ENCODE measurements at places on chromosomes 1 and 21.
A peak's percentile ranks its signal among the peaks of the same experiment; 100 is the strongest.

- DNase-seq = peak; percentile 58
These were observed 257.6 kb upstream of the USP24 start for GRCh38 chr1:55472784-55473183.

DNA sequence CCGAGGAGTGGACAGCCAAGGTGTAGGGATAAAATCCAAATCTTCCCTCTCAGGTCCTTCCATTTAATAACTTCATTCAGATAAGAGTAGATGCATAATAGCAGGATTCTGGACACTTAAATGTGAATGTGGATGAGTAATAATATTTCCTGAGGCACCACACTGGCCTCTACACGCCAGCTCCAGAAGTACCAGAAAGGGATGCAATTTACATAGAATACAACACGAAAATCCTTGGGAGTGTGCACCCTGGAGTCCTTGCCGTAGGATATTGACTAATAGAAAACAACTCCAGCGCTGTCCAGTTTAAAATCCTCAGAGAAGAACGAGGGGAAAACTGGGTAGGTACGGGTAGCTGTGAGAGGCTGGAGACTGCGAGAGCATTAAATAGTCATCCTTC is 6.9 kb downstream of the PLXNA2 start:
- no peak for DNase-seq

- peak; percentile 93 for DNase-seq
These were observed 57.5 kb upstream of the GUCA2A start for GRCh38 chr1:42221952-42222606.

DNA sequence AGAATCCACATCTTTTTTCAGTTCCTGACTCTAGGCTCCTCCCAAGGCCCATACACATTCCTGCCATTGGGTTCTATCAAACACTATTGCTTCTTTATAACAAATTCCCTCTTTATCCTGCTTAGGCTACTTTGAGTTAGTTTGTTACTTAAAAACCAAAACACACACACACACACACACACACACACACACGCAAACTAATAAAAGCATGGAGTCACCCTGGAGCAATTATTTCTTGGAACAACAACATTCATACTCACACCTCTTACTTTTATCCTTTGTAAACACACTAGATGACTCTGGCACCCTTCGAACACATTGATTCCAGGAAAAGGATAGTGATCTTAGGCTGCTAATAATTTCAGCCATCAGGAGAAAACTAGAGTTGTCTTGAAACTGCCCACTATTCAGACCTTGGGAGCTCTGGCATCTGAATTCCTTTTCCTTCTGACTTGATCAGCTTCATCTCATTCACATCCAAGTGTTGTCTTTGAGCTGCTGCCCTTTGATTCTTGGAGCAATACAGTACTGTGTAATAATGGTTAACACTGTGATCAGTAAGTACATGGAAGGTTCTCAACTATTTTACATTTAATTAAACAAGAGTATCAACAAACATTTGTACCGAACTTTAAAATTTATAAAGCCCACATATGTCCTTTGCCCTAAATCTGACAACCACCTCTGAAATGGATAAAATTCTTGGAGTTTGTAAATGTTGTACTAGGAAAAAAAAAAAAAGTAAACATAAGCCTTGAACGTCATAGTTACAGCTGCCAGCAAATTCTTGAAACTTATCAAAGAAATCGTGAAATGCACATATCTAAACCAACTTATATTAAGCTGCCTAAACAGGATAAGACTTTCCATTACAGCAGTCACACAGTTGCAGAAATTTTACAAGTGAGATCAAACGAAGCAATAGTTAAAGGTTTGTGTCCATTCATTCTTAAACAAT is 2.8 kb upstream of the SEC22B start:
- peak; percentile 34 for DNase-seq

DNA sequence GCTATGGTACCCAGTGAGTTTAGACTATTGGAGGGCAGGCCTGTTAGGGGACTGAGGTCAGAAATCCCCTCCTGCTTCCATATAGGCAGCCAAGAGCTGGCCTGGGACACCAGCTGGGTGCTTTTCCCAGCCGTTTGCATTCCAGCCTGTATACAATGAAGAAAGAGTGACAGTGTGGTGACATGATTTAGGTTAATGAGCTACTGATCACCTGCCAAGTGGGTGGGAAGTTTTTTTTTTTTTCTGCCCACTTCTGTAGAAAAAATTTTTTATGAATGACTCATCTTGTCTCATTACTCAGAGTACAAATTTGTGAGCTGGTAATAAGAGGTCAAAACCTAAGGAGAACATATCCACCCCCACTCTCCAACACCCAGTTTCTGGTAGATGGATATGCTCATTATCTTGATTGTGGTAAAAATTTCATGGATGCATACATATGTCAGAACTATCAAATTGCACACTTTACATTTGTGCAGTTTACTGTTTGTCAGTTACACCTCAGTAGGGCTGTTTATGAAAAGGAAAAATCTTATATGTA is 16.4 kb upstream of the CGN start:
- peak; percentile 92 for DNase-seq

GRCh38 chr21:35825370-35826353 is 234.7 kb downstream of the SETD4 start:
- DNase-seq = no peak

- DNase-seq = no peak
These were observed 6.1 kb downstream of the SLC22A15 start for GRCh38 chr1:115982400-115982799.

- no peak for DNase-seq
These were observed 1.7 kb downstream of the RCC2 start for GRCh38 chr1:17437580-17438317.

DNA sequence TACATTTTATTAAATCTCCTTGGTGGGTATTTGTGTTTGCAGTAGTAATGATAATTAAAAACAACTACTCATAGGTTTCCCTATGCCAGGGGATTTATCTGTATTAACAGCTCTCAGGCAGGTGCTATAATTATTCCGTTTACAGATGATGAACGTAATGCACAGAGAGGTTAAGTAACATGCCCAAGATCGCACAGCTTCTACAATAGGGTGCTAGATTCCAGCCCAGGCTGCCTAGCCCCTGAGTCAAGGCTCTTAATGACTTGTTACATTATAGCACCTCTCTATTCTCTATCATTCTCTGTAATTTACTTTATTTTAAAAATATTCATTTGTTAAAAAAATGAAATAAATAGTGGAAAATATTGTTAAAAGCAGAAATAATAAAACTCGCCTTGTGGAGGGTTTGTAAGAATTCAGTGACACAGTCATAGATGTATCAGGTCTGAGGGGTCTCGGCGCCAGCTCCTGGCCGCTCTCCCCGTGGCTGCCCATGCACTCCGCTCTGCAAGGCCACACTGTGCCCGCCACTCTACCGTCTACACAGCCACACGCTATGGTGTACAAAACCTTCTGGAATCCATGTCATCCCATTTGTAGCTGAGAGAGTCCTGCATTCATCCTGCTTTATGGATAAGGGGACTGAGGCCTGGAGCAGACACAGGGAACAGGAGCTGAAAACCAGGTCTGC is 562.2 kb downstream of the MATN1 start:
- no peak for DNase-seq

- peak; percentile 95 for DNase-seq
These were observed at the start of gene MSTO1 for GRCh38 chr1:155609515-155610256. TSS of gene MSTO1 (plus strand) at chr1:155610218. CDS start at chr1:155610249, 31 bp downstream.

DNA sequence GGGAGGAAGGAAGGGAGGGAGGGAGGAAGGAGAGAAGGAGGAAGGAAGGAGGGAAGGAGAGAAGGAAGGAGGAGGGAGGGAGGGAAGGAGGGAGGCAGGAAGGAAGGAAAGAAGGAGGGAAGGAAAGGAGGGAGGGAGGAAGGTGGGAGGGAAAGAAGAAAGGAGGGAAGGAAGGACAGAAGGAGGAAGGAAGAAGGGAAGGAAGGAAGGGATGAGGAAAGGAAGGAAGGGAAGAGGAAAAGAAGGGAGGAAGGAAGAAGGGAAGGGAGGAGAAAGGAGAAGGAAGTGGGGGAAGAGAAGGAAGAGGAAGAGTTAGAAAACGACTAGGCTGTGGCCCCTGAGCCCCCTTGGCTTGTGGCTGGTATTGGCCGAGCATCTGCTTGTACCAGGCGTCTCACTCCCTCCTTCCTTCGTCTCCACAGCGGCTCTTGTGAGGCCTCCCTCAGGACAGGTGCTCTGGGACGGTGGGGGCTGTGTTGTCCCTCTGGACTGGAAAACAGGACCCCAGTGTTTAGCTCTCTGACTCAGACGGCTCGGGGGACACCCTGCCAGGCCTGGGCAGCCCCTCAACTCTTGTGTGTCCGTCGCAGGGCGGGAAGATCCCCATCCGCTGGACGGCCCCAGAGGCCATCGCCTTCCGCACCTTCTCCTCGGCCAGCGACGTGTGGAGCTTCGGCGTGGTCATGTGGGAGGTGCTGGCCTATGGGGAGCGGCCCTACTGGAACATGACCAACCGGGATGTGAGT is 36.2 kb upstream of the C1QA start:
- no peak for DNase-seq

DNA sequence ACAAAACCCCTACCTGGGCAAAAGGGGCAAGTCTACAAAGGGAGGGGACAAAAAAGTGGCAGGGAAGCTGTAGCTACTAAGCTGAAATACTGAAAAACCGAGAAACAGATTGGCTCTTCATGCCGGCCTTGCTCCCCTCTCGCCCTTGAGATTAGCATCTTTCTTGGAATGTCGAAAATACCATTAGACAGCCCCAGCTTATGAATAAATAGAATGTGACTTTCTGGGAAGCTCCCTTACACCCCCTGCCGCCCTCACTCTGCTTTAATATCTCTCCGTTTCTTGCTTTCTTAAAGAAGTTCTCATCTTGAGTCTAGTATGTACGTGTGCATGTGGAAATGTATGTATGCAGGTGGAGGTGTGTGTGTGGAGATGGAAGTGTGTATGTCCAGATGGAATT is 14.1 kb downstream of the TRAF3IP3 start:
- DNase-seq = no peak

- DNase-seq = no peak
These were observed at the start of gene RSPO1 for GRCh38 chr1:37634244-37634991. TSS of gene RSPO1 (minus strand) at chr1:37634892. CDS start at chr1:37629661, 5,231 bp downstream.

DNA sequence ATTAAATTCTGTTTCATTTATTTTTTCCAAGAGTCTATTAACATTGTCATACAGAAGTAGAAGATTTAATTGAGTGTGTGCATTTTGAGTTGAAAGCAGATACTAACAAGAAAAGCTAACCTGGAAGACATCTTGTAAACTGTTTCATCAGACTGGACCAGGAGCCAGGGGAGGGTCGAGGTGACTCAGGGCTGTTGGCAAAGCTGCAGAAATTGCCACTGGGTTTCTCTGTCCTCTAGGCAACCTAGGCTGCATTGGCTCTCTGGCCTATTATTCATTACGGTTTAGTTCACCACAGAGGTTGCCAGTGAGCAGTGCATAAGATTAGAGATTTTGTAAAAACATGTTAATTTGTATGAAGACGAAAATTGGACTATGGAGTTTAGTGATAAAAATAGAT is 27.5 kb downstream of the ERG start:
- DNase-seq = no peak

DNA sequence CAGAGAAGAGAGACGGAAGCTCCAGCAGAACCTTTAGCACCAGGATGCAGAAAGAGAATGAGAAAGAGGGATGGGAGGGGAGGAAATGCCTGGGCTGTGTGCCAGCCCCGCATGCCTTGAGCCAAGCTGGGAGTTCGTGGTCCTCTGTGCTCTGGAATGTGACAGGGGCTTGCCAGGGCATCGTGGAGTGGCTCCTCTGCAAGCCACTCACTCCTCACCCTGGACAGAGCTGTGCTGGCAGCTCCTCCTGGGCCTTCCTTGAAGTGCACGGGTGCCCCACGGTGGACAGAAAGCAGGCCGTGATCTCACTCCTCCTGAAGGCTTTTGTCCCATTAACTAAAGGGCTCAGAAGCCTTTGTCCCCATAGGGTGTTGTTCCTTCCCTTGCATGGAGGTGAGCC is 34.8 kb upstream of the PRELP start:
- peak; percentile 20 for DNase-seq

DNA sequence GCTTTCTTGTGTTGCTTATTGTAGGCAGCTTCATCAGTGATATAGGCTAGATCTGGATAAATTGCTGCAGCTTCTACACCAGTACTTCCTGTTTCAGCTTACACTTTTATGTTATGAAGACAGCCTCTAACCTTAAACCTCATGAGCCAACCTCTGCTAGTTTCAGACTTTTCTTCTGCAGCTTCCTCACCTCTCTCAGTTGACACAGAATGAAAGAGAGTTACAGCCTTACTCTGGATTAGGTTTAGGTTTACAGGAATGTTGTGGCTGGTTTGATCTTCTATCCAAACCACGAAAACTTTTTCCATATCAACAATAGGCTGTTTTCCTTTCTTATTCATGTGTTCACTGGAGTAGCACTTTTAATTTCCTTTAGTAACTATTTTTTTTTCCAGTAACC is 76.9 kb upstream of the RNPC3 start:
- DNase-seq = no peak

- DNase-seq = no peak
These were observed 2.6 kb downstream of the KCNA3 start for GRCh38 chr1:110672001-110672752.

GRCh38 chr1:183622884-183623785 is 12.4 kb downstream of the ARPC5 start:
- peak; percentile 65 for DNase-seq

DNA sequence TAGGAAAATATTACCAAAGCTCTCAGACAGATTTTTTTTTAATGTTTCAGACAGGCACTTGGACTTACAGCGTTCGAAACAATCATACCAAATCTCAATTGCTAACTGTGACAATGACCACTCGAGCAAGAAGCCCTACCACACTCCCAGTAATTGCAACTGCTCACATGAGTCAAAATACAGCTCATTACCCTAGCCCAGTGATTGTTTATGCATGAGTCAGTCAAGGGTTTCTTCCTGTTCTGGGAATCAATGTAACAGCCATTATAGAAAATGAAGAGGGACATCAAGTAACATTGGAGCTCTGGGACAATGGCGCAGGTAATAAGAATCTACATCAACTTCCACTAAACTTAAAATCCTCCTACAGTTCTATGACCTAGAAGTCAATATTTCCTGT is 56.1 kb upstream of the SH3GLB1 start:
- no peak for DNase-seq

- DNase-seq = no peak
These were observed 208.9 kb downstream of the PBX1 start for GRCh38 chr1:164767752-164768402.

GRCh38 chr21:26528882-26529281 is 44.2 kb downstream of the CYYR1 start:
- DNase-seq = no peak
